ENCODE measurements at places on chromosomes 3 and 15.
A peak's percentile ranks its signal among the peaks of the same experiment; 100 is the strongest.

DNA sequence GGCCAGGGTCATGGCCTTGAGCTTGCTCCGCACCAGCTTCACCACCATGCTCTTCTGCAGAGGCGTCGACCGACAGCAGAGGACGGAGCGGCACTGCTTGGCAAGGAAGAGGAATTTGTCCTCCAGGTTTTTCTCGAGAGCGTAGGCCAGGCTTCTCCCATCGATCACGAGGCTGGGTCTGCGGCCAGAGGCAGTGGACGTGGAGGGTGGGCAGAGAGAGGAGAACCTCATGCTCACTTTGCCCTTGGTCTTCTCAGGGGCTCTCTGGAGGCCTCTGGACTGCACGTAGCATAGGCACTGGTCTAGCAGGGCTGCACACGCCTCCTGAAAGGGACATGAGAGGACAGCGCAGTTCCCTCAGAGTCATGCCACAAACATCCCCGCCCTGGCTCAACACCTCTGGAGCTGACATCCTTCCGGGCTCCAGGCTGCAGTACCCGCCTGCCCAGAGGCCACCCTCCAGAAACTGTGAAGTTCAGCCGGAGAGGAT, 168.3 kb downstream of the ATP10A start:
- DNase-seq = no peak

DNA sequence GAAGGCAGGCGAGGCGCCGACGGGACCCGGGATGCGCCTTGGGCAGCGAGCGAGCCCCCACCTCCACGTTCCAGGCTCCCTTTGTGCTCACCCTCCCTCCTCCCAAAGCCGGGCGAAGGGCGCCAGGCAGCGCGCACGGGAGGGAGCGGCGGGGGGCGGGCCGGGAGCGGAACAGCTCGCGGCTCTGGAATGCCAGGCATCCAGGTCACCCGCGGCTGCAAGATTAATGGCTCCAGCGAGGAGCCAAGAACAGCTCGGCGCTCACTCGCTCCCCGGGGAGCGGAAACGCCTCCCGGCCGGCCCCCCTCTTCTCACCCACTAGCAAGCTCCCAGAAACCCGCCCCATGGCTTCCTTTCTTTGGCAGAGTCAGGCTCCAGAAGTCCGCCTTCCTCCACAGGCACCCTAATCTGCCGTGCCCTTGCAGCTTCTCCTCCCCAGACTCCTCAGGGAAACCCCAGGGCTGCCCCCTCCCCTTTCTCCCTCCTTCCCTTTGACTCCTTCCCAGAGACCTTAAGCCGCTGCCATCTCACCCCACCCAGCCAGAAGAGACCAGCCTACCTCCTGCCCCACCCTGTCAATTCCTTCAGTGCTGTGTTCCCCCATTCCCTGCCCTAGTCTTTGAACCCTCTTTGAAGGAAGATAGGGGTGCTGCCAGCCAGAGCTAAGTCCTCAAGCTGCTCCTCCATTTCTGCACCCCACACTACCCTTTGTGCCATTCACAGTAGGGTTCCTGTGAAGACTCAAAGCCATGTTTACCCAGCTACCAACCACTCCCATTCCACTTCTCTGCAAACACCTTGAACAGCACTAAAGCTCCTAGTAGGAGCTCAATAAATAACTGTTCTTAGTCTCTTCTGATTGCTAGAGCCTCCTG, 9.9 kb downstream of the AMOTL2 start:
- peak; percentile 13 for DNase-seq

GRCh38 chr3:130688015-130688688, 58.5 kb downstream of the PIK3R4 start:
- no peak for DNase-seq

DNA sequence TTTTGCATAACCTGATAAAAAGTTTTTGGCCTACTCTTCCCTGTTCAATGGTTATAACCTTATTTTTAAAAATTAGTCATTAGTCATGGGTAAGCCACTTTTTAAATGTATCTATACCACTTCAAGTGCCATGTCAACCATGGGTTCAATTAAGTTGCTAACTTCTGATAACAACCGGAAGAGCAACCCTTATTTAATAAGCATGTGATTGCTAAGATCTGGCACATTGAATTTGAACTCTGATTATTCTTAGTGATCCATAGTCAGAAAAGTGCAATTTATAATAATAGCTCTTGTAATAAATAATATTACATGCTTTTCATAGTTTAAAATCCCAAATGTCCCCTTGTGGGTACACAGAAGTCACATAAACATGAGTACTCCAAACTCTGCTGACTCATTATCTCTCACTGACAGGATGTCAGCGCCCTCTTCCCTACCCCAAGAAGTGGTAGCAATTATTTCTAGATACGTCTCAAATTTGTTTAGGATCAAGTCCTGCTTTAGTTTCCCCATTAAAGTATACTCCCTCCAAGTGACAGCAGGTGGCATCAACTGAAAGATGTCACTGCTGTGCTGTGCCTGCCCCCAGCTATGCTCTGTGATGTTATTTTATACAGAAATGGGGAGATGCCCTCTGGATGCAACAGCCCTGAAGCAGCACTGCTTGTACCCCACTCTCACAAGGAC, 18.6 kb downstream of the SAMD7 start:
- peak; percentile 22 for DNase-seq

GRCh38 chr15:63332367-63333124, 49.1 kb downstream of the CA12 start:
- no peak for DNase-seq

- no peak for DNase-seq
Observed at GRCh38 chr15:61084944-61085367, 144.1 kb downstream of the RORA start.

DNA sequence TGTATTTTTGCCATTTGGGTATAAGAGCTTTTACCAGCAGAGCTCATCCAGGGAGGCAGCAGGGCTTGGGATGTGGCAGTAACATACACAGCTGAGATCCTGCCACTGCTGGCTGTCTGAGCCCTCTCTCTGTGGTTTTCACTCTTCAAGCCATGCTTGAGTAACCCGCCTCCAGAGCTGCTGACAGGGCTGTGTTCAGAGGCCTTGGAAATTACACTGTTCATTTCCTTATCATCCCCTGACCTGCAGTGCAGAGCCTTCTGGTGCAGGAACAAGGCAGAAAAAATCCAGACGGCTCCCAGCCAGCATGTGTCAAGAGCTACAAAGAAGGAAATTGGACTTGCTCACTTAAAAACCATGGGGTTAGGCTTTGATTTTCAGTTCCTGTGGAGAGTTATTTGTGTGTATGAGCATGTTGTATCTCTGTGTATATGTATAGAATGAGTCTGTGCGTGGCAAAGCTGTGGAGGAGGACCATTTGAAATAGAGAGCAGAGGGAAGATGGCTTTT, 47.0 kb downstream of the ZNF609 start:
- peak; percentile 10 for DNase-seq

- no peak for DNase-seq
Observed at GRCh38 chr15:60611592-60612346, 132.8 kb upstream of the ICE2 start.

DNA sequence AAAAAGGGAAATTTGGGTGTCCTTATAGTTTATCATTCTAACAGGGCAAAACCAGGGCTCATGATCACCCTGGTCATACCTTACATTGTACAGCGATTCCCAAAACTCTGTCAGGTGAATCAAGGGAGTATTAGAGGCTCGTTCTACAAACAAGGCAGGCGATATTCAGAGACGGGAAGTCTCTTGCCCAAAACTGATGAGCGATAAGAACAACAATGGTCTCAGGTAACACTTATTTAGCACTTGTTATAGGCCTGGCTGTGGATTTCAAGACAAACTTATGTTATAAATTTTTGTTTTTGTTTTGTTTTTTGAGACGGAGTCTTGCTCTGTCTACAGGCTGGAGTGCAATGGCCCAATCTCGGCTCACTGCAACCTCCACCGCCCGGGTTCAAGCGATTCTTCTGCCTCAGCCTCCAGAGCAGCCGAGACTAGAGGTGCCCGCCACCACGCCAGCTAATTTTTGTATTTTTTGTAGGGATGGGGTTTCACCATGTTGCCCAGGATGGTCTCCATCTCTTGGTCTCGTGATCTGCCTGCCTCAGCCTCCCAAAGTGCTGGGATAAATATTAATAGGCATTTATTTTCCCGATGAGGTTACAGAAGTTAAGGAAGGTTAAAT, 12.8 kb downstream of the BCL2L10 start:
- DNase-seq = no peak

- no peak for DNase-seq
Observed at GRCh38 chr3:97957617-97958311, 14.5 kb downstream of the RIOX2 start.

DNA sequence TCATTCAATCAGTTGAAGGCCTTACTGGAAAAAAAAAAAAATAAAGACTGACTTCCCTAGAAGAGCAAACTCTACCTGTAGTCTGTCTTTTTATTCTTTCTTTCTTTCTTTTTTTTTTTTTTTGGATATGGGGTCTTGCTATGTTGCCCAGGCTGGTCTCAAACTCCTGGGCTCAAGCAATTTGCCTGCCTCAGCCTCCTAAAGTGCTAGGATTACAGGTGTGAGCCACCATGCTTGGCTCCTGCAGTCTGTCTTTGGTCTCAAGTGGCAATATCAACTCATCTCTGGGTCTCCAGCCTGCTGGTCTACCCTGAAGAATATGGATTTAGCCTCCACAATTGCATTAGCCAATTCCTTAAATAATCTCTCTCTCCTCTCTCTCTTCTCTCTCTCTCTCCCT, 167.7 kb upstream of the P2RY1 start:
- no peak for DNase-seq

DNA sequence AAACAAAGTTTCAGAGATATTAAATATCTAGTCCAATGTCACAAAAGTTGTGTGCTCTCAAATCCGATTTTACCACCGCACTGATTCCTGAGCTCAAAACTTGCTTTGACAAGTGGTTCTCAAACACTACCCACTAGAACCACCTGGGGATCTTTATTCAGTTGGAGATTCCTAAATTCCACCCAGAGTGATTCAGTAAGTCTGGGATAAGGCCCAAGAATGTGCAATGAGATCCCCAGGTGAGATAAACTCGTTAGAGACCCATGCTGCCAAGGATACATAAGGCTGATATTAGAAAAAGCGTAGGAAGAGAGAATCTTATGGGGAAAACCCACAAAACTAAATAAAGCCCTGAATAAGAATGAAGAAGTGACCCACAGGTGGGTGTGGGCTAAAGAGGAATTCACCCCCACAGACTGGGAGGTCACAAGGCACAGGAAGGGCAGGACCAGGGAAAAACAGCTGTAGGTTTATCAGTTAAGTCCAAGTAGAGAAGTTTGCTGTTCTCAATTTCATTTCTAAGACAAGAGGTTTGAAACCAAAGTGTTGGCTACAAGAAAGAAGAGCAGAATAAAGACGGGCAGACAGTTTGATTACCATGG, 11.5 kb upstream of the RPS17 start:
- DNase-seq = no peak

DNA sequence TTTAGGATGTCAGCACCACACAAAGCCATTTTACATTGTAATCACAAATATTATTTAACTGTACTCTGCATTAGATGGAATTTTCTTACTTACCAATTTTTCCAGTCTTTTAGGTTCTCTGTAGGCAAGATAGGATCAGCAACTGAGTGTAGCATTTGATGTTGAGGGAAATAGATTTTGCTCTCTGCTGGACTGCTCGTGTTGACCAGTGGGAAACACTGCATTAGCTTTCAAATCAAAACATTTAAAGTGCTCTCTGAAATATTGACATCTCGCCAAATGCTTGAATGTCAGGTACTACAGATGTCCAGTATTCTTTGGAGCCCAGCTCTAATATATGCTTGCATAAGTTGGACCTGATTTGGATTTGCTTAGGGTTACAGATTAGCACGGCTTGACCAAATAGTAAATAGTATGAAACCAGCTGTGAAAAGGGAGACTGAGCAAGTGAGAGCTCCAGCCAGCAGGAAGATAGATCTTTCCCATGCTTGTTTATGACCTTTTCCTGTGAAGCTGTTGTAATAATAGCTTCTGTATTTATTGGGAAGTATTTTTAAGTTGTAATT, 29.5 kb downstream of the P2RY14 start:
- peak; percentile 16 for DNase-seq

- DNase-seq = no peak
Observed at GRCh38 chr3:98823791-98824190, 60.7 kb downstream of the ST3GAL6 start.
